ENCODE measurements at places on chromosomes 2 and 18.

GRCh38 chr2:240637116-240637900 lies 12.0 kb downstream of the GPR35 start:
- DNase-seq: no peak

- no peak for DNase-seq
These were observed 57.3 kb upstream of the SIX3 start for GRCh38 chr2:44884231-44884630.

- no peak for DNase-seq
These were observed 38.5 kb downstream of the ASAP2 start for GRCh38 chr2:9244985-9245544.

DNA sequence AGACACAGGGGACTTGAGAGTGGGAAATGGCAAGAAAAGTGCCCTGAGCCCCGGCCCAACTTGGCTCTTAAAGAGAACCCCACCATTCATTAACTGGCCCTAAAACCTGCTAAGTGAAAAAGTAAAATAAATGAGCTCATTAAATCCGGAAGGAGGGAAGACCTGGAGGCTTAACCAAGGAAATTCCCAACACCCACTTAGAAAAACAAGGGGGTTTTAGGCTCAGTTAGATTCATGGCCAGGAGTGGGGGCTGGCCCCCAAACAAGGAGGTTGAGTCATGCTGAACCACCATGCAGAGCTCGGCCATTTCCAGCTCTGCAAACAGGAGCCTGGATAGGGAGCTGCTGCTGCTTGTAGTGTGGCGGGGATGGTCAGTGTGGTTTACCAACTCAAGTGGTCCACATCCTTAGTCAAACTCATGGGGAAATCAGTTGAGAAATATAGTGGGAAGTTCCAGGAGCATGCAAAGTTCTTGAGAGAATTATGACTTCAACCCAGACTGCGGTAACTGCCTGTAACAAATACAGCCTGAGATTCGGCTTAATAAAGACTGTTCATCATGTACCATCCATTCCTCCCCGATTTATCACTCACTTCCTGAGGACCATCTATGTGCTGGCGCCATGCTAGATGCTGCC lies 39.7 kb upstream of the MRPL19 start:
- no peak for DNase-seq

DNA sequence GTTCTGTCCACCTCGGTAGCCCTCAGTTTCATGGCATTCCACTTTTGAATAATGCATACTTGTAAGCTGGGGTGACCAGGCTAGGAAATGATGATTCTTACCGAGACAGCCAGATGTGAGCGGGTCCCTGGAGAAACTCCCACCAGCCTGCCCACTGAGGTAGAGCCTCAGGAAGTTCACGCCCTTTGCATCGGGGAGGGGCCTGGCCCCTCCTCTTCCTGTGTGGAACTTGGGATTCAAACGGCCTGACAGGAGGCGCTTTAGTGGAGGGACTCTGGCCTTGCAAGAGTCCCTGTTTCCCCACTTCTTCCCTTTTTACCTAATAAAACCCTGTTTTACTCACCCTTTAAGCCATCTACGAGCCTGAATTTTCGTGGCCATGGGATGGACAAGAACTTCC lies 44.6 kb downstream of the MRO start:
- DNase-seq: no peak

- DNase-seq: no peak
These were observed 279.7 kb downstream of the MBD2 start for GRCh38 chr18:53944721-53945120.

DNA sequence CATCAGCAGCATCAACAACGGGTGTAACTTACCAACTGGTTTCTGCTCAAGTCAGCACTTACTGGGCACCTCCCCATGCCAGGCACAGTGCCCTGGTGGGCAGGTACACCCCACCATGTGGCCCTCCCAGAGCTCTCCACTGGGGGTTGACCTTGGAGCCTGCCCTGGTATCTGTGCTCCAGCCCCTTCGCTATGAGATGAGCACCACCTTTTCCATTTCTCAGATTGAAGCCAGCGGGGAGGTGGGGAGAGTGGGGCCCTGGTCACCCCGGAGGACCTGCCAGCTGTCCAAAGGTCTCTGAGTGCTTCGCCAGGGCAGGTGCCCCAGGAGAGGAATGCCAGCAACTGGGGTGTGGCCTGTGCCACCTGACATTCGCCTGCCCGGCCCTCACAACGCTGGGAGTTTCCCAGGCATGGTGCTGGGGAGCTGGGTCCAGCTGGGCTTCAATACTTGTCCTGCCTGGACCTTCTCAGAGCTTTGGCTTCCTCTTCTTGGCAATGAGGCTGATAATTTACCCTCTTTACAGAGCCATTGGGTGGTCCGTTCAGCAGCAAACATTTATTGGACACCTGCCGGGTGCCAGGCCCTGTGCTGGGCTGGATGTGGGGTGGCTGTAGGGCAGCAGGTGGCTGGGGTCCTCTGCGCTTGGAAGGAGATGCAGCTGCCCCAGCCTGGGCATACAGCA lies 5.9 kb upstream of the ZAP70 start:
- DNase-seq: no peak

GRCh38 chr2:144396318-144396717 lies 123.6 kb downstream of the ZEB2 start:
- DNase-seq: no peak

DNA sequence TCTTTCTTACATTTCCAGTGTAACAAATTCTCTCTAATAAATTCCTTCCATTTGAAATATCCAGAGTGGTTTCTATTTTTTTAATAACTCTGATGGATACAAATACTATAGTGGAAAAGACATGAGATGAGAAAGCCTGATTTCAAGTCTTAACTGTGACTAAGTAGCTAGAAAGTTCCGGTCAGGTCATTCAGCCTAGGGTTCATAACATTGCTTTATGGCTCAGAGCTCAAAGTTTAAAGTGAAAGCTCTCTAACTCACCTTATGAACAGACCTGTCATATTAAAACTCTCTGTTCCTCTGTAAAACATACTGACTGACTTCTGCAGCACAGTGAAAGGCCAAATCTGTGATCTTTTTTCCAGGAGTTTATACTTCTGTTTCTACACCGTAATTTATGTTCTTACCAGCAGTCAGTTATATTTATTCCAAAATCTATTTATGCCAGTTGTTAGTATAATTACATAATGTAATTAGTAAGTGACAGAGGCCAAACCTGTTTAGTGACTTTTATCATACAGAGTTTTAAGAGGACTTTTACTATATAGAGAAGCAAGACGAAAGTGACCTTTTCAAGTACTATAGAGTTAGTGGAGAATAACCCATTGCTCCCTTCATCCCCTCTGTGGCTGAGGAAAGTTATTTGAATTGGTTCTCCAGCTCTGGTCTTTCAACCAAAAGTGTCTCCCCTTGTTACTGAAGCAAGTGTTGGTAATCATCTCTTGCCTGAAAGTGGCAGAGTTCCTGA lies 118.8 kb upstream of the PDE1A start:
- DNase-seq: no peak

DNA sequence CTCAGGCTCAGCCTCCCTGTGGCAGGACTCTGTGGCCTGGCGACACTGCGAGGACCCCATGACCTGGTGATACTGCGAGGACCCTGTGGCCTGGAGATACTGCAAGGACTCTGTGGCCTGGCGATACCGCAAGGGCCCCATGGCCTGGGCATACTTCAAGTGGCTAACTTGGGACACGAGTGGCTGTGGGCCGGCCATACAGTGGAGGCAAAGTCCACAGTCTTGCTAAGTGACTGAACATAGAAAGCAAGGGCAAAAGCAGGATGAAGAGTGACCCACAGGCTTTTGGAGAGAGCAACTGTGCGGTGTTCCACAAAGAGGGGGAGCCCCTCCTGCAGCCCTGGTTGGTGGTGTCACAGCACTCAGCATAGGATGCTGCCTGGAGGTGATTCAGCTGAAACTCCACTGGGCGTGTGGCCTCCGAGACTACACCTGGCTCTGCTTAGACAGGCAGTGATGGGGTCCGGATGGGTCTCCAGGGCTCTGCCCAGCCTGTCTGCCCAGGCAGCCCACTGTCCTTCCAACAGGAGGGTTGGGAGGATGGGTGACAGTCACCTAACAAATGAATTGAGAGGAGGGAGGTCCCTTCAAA lies 691.0 kb upstream of the HS6ST1 start:
- no peak for DNase-seq

DNA sequence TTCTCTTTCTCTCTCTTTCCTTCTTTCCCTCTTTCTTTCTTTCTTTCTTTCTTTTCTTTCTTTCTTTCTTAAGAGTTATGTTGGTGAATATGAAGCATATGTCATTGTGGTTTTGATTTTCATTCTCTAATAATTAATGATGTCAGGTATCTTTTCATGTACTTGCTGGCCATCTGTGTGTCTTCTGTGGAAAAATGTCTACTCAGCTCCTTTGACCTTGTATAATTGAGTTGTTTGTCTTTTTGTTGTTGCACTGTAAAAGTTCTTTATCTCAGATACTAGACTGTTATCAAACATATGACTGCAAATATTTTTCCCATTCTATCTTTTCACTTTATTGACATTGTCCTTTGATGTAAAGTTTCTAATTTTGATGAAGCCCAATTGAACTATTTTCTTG lies 645.1 kb downstream of the CNTNAP5 start:
- DNase-seq: no peak

GRCh38 chr2:169818241-169818640 lies 6.5 kb downstream of the METTL5 start:
- no peak for DNase-seq

DNA sequence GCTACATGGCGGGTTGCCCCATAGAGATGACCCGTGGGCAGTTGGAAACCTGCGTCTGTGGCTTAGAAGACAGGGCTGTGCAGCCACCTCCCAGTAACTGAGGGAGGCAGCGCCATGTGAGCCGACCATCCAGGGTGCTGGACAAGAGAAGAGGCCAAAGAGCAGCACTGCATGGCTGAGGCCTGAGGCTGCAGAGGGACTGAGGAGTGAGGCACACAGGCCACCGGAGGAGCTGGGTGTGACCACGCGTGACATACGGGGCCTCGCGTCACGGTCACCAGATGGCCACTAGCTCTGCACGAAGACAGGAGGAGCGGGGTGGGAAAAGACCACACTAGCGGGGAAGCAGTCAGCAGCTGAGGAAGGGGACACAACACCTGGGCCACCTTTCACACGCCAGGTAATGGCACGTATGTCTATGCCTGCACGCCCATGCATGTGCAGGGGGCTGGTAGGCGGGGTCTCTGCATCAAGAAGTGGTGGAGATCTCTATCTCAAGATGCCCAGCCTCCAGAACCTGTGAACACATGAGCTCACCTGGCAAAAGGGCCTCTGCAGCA lies 61.4 kb downstream of the NDUFA10 start:
- DNase-seq: no peak
